ENCODE measurements at places on chromosomes 2 and 18.

- no peak for DNase-seq
These were observed 14.5 kb upstream of the PAPOLG start for GRCh38 chr2:60741576-60741975.

DNA sequence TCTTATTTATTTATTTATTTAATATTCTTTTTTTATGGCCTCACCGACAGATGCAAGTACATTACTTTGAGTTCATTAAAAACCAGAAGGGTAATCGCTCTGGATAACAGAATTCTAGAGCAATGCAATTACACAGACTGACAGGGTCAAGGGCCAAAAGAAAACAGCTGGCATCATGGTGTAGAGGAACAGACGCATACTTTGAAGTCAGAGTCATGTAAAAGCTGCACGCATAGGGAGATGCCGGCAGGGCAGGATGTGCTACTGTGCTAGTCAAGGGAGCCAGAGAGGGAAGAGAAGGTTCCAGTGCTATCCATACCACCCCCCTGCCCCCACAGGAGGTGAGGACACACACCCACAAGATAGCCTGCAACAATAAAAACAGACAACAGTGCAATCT, 115.2 kb upstream of the TFCP2L1 start:
- DNase-seq, result no peak

- DNase-seq, result peak; percentile 58
These were observed at the start of gene TCF4 for GRCh38 chr18:55588111-55588869. TCF4 (minus strand) TSS chr18:55588192; CDS start chr18:55587116, 1,076 bp downstream.

DNA sequence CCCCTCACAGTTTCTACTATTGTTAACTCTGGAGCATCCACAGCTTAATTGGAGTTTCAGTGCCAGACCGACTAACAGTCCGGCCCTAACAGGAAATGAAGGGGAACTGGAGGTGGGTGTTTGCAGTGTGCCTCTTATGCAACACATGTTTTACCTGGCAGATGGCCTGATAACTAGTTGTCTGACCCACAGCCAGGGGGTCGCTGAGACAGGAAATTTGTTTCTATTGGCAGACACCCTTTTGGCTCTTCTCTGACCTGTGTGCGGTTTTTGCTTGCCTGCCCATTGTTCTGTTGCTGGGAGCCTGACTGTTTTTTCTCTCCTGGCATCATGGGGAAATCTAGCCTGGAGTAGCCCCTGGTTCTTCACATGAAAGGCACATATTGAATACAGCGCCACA, 1329.8 kb downstream of the DSC3 start:
- DNase-seq, result no peak

GRCh38 chr2:220281771-220282170, 654.3 kb downstream of the SLC4A3 start:
- no peak for DNase-seq

DNA sequence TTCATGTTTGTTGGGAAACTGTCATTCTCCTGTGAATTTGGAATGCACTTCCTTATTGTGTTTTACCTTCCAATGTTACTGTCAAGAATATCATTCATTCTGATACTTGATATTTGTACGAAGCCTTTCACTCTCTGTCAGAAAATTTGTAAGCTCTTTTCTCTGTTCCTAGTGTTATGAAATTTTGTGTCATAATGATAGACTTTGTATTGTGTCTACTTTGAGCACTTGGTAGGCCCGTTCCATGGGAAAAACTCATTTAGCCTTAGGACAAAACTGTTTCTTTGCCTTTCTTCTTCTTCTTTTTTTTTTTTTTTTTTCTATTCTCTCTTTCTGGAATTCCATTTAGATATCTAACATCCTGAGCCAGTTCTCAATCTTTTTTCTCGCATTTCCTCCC, 52.0 kb upstream of the FAM124B start:
- no peak for DNase-seq

DNA sequence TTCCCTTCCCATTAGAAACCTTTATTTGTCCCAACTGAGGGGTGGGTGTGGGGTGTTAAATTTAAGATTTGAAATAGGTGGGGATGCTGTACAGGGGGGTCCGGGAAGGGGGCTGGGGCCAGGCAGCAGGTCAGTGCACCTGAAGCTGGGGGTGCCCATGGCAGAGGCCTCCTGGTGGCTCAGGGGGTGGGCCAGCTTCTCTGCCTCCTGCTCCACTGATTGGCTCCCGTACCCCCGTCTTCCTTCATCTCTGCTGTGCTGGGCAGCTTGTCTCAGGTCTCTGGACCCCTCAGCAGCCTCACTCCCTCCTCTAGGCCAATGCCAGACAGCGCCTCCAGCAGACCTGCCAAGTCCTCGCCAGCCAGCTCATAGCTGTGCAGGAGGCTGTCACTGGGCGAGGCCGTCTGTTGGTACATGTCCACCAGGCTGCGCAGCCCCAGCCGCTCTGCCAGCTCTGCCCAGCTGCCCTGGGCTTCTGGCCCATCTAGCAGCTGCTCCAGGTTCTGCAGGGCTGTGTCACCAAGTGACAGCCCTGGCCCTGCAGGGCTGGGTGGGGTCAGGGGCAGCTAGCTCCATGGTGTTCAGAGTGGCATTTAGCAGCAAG, 2.0 kb upstream of the ANKRD62 start:
- no peak for DNase-seq

- DNase-seq, result no peak
These were observed 64.8 kb upstream of the CYP26B1 start for GRCh38 chr2:72212486-72212855.

DNA sequence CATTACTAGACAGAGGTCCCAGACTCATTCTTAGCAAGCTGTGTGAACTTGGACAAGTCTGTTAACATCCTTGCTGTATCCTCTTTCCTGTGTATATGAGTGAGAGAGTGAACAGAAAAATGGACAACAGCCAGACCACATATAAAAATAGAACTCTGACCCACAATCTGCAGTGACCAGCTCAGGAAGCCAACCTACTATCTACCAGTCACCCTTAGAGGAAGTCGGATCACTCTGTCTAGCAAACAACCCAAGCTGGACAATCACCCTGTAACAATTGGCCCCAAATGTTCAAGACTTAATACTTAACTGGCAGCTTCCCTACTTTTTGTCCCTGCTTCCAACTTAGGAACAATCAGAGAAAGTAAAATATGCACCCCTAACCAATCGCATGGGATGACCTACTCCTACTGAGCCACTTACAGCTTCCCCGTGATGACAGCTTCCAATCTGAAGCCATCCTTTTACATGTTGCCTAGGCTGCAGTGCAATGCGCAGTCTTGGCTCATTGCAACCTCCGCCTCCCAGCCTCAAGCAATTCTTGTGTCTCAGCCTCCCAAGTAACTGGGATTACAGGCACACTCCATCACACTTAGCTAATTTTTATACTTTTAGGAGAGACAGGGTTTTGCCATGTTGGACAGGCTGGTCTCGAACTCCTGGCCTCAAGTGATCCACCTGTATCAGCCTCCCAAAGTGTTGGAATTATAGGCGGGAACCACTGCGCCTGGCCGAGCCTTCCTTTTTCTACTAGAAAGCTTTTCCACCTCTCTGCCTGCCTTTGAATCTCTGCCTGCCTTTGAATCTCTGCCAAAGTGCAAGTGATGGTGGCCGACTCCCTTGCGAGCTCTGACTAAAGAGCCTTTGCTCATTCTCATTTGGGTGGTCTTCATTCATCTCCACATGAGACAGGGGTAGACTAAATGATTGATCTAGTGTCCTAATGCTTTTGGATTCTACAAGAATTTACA, 158.3 kb upstream of the NDUFV2 start:
- no peak for DNase-seq

DNA sequence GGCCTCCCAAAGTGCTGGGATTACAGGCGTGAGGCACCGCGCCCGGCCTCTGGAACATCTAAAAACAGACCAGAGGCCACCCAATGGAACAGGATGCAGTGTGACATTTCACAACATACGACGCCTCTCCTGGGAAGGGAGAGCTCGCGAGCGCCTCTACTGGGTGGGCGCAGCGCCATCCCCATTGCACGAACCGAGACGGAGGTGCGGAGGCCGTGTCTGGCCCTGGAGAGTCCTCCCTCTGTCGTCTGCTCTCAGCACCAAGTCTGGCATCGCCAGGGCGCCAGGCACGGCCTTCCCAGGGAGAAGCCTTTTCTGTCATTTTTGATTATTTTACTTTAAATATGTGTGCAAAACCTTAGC, 9.4 kb upstream of the GBX2 start:
- no peak for DNase-seq

DNA sequence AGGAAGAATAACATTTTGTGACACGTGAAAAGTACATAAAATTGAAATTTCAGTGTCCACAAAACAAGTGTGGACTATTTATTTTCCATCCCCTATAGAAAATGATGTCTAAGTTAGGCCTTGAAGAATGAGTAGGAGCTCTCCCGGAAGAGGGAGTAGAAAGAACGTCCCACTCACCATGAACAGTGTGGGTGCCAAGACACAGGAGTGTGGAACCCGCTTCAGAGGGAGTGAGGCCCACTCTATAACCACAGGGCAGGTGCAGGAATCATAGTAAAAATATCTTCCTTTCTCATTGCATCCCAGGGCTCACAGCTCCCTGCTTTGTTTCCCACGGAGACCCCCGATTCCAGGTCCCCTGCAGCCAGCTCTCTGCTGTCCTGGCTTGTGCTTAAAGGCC, 5.2 kb downstream of the KCNF1 start:
- DNase-seq, result no peak

Data from substantia nigra (tissue), 51 donors.